ENCODE measurements at places on chromosomes 7 and 10. TPM values are rescaled to one million over a fixed set of nuclear protein-coding genes. Genes with fewer than 3 reads are reported as not detected.

DNA sequence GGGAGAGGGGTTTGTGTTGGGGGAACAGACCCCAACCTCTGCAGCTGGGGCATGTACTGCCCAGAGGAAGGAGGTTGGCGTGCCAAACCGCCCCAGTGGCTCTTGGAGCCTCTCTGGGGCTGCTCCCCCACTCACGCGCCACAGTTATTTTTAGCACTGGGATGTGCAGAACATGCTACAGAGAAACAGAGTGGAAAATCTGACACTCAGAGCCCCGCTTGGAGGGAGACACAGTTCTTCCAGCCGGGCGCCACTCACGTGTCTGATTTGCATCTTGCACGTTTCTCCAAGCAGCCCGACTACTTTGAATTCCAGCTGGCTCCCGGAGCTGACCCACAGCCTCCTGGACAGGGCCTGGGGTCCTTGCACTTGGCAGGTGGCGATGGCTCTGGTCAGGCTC lies 182.0 kb downstream of the RPS24 start:
- peak; percentile 84 for DNase-seq

DNA sequence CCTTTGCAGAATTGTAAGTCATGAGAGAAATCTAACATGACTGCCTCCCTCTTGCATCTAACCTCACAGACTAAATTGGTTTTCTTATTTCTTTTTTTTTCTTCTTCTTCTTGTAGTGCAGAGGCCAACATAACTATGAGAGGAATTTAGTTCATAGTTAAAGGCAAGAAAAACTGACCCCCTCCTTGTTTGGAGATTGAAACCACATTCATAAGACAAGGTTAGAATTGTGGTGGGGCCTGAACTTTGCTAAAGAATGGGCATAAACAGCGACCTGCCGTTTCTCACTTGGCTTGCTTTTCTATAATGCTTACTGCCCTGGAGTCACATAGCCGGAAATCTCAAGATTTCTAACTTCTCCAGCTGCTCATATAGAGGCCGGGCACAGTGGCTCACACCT lies 2.4 kb upstream of the POLM start:
- no peak for DNase-seq

DNA sequence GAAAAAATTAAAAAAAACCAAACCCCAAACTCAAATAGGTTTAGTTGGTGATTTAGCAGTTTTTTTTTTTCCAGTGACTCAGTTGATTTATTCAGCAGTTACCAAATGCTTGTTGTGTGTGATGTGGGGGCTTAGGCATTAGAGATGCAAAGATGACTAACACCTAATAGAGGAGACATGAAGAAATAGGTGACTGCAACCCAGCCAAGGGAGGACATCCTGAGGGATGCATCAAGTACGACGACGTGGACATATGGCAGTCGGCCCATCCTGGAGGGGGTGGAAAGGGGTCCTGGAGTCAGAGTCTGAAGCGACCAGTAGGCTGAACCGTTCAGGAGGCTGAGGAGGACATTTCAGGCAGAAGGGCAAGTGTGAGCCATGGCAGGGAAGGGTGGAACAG lies 35.5 kb downstream of the LRMDA start:
- DNase-seq = no peak

GRCh38 chr7:28373990-28374389 lies 38.3 kb upstream of the CREB5 start:
- DNase-seq = no peak

GRCh38 chr10:119933179-119933578 lies 40.6 kb downstream of the SEC23IP start:
- DNase-seq = no peak

GRCh38 chr10:130854151-130854550 lies 457.4 kb downstream of the TCERG1L start:
- no peak for DNase-seq

DNA sequence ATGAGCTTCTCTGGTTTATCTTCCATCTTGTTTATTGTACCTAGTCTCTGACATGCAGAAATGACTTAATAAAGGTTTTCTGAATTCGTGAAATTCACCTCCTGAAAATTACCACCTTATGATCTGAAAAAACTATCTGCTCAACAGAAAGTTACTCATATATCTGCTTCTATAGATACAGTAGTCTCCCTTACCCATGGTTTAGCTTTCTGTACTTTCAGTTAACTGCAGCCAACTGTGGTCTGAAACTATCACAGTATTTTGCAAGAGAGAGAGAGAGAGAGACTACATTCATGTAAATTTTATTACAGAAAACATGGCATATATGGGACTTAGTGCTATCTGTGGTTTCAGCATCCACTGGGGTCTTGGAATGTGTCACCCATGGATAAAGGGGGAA lies 909.0 kb upstream of the C7orf33 start:
- no peak for DNase-seq

GRCh38 chr10:12807096-12807755 lies 194.3 kb downstream of the CCDC3 start:
- DNase-seq = no peak

DNA sequence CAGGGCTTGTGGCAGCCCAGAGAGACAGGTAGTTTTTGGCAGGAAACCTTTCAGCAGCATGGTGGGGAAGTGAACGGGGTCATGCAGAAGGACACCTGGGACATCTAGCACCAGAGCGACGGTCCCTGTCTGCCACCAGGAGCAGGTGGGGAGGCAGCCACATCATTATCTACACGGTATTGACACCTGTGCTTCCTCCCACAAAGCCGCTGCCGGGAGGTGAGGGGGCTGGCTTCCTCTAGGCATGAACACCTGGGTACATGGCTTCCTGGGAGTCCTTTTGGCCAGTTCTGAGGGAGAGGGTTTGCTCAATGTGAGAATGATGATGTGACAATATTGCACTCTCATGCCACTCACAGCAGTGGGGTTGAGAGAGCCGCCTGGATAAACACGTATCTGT lies 275.2 kb downstream of the ACTR3B start:
- DNase-seq = no peak

DNA sequence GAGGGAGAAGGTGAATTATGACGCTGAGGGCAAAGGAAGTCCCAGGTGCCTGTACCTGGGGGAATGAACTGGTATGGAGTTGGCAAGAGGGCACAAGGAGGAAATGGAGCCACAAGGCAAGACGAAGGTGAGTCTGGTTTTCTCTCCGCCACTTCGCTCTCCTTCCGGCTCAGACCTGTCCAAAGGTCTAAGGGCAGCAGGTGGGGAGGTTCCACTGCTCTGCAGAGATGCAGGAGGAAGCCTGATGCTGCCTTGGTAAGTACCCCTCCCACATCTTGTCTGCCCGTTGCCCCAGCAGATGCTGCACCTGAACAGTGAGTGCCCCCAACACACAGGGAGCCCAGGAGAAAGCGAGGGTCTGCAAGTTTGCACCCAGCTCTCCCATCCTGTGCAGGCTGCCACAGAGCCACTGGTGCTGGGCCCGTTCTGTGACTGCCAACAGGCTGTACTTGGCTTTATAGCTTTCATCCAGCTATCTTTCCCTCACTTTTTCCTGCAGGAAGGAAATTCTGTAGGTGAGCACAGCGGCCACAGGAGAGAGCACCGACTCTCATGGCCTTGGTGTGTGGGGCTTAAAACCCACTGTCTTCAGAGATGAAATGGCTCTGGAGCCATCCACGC lies 235.2 kb downstream of the COBL start:
- DNase-seq = no peak

DNA sequence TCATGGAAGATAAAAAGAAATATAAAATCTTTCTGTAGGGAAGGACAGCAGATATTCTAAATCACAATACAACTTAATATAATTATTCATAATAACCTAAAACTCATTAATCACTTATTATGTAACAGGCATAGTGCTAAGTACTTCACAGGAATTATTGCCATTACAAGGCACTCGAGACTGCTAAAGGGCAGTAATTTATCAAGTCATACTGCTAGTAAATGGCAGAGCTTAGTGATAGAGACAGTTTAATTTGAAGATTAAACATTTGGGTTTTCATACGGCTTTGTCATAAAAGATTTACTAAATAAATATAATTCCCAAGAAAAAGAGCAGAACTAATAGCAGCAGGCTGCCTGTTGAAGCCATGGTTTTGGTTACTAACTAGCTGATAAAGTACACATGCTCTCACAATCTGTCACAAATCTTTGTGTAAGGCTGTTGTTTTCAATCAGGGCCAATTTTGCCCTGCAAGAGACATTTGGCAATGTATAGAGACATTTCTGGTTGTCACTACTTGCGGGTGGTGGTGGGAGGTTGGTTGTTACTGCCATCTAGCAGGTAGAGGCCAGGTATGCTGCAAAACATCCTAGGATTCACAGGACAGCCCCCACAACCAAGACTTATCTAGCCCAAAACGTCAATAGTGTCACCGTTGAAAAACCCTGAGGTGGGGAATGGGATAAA lies 233.3 kb upstream of the CACNA2D1 start:
- DNase-seq = no peak

- no peak for DNase-seq
Observed at GRCh38 chr7:22093001-22093400, 147.3 kb upstream of the CDCA7L start.

DNA sequence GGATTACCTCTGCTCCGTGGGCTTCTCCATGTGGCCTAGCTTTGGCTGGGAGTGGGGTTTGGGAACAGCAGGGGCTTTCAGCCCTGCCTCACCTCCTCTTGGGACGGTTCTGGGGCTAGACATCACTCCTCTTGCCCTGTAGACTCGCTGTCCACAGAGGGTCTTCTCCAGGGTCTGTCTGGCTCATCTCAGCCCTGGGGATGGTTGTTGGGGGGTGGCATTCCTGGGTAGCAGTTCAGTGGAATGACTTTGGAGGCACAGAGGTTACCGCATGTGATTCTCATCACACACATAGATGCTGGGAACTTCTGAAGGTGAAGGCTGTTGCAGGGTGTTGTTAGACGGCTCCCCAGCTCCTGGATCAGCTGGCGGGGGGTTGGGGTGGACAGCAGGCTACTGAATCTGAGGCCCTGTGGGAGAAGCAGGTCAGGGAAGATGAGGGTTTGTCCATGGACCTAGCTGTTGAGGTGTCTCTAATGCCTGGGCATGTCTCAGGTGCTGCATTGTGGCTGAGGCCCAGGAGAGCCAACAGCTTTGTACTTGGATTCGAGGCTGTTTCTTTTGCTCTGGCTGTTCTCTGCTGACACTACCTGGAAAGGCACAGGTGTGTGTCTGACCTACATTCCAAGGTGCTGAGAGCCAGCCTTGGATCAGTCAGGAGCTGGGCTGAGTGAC lies 23.8 kb downstream of the RAMP3 start:
- DNase-seq = no peak

DNA sequence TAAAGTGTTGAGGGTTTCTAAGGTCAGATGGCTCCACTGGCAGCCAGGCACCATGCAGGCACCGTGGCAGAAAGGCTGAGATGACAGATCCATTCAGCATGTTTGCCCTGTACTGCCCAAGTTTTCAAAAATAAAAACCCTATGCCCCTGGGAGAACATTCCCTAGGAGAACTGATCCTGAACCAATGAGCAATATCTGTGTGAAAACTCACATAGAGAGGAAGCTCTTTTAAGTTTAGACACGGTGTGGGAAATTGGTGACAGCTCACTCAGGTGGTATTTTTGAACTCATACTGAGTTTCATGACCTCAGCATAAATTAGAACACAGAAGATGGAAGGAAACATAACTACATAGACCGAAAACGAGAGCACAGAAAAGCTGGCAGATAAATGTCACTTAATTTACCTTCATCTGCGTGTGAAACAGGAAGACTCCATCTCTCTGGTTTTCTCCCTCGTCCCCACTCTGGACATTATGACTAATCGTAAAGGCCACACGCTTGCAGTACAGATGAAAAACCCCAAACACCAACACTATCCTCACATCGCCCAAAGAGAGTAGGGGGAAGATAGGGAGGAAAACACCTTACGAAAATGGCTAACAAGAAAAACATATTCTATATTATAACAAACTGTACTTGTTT lies 127.8 kb downstream of the ICA1 start:
- no peak for DNase-seq

- DNase-seq = no peak
Observed at GRCh38 chr10:33243703-33244102, 90.8 kb downstream of the NRP1 start.

- no peak for DNase-seq
Observed at GRCh38 chr7:682810-683209, 43.7 kb upstream of the DNAAF5 start.

- no peak for DNase-seq
Observed at GRCh38 chr7:18461785-18462467, 33.6 kb upstream of the HDAC9 start.

DNA sequence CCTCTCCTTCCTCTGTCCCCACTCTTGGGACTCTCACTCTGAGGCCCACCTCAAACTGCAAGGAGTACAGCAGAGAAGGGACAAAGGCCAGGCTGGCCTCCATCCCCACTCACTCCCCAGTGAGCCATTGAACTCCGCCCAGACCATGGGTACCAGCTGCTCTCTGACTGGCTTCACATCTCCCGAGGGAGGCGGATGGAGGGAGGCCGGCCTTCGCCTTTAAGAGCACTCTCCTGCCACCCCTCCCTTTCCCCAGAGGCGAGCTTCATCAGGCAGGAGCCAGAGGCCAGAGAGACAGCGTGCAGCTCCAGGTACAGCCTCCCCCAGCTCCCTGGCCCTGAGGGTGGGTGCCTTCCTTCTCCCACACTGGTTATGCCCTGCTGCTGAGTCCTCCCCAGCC lies 1.8 kb upstream of the LDB3 start:
- peak; percentile 77 for DNase-seq

- no peak for DNase-seq
Observed at GRCh38 chr7:46854958-46855473, 726.9 kb downstream of the TNS3 start.

- no peak for DNase-seq
Observed at GRCh38 chr7:50607524-50608125, 42.4 kb upstream of the DDC start.

GPRIN2 gene
- not detected for total RNA-seq

OPALIN gene
- total RNA-seq = not detected

HOXA7 gene
- total RNA-seq = not detected

DDX50 gene
- 17.3 TPM for total RNA-seq

NRCAM gene
- 0.27 TPM for total RNA-seq

GNAT3 gene
- not detected for total RNA-seq

CDK1 gene
- 2.4 TPM for total RNA-seq

CNPY1 gene
- total RNA-seq = not detected

SGCE gene
- 15.8 TPM for total RNA-seq
